ENCODE measurements at places on chromosomes 12 and 14.

DNA sequence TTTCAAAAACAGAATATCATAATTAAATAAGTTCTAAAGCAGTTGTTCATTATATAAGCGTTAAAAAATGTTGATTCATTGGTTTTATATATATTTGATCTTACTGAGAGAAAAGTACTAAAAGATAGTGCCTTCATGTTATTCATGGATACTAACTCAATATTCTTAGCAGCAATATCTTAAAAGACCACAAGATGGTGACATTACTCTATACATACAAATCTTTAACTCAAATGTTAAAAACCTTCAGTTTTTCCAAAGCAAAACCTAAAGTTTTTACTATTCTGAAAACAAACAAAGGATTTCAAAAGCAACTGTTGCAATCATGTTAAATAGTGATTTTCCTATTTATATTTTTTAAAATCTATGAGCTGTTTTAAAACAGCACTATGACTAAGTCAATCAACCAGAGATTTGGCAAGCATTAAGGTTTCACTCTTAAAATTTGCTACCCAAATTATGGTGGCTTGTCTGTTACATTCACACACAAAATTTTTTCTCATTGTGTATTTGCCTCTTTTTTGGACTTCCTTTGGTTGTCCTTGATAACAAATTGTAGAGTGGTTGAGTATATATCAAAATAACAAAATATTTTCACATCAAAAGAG, 50.1 kb upstream of the RERGL start:
- DNase-seq: no peak

- no peak for DNase-seq
These were observed 498 bp downstream of the GMFB start for GRCh38 chr14:54488318-54488645.

GRCh38 chr12:58372298-58372697, 430.9 kb downstream of the ATP23 start:
- no peak for DNase-seq

DNA sequence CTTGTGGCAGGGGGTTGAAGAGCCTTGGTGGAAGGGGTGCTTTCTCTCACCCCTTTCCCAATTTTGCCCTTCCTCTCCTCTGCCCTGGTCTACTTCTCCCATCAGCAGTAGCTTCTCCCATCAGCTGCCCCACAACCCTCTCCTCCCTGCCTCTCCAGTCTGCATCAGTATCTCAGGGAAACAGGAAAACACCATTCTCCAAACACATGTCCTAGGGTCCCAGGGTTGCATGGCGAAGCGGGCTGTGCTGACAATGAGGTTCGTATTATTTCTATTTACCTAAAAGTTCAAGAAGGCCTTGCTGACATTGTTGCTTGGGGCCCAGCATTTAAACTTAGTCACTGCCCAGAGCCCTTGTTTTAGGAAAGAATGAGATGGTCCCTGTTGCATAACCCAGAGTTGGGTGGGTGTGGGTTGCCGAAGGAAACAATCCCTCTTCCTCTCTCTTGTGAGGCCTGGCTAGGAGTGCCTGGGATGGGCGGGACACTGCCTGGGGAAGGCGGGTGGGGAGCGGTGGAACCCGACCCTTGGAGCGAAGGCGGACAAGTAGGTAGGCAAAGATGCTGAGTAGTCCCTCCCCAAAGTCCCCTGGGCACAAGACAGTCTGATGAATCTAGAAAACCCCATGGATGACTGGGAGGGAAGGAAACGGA, 1.3 kb upstream of the IGFBP6 start:
- DNase-seq: no peak

- no peak for DNase-seq
These were observed 75.1 kb downstream of the SPTSSA start for GRCh38 chr14:34386865-34387485.

GRCh38 chr12:12521888-12522287, 40.8 kb downstream of the DUSP16 start:
- no peak for DNase-seq

GRCh38 chr14:35124127-35124526, 1.8 kb downstream of the PRORP start:
- no peak for DNase-seq

- no peak for DNase-seq
These were observed 6.0 kb upstream of the OR6J1 start for GRCh38 chr14:22650046-22650739.

DNA sequence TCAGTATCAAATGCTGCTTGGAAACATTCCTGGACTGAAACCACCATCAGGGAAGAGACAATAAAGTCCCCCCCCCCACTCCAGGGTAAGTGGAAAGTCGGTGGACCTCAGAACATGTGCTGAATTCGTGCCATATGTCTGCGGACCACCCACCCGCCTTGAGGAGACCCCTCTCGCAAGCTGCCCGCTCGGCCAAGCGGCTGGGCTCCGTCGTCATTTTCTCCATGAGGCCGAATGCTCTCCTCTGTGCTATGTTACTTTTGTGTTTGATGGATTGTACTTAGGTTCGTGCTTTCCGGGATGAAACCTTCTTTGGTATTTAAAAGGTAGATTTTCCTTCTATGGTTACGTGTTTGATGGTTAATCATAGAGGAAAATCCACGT, 136.2 kb upstream of the RTL1 start:
- DNase-seq: no peak

GRCh38 chr12:31524791-31525495, 66.0 kb downstream of the DENND5B start:
- no peak for DNase-seq

- no peak for DNase-seq
These were observed 49.7 kb downstream of the PSMA6 start for GRCh38 chr14:35341751-35342488.

GRCh38 chr14:86420131-86420530, 890.2 kb downstream of the FLRT2 start:
- no peak for DNase-seq

DNA sequence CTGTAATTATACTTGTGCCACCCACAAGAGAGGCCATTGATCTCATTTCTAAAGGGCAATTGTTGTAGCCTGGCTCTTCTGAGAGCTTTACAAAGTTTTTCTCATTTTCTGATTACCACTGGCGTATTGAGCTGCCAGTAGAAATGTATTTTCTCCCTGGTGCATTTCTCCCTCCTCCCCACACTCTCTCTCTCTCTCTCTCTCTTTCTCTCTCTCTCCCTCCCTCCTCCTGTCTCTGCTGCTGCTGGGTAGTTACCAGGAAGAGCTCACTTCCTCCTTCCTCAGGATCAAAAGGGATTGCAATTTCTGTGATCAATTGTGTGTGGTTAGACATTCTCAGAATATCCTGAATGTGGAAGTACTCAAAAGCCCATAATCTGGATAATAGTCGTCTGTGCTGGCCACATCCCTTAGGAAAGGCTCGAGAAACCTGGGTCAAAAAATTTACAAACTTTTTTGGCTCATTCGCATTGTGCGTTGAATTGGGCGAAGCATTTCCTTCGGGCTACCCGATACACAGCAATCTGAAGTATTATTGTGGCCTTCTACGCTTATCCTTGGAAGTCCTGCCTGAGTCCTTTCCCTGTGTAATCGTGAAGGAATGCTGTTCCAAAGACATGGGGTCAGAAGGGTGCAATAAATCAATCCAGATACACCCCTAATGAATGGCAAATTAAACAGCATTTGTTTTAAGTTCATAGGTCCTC, 254.8 kb downstream of the MSRB3 start:
- DNase-seq: no peak

- DNase-seq: no peak
These were observed 7.2 kb upstream of the C1R start for GRCh38 chr12:7099290-7099996.

DNA sequence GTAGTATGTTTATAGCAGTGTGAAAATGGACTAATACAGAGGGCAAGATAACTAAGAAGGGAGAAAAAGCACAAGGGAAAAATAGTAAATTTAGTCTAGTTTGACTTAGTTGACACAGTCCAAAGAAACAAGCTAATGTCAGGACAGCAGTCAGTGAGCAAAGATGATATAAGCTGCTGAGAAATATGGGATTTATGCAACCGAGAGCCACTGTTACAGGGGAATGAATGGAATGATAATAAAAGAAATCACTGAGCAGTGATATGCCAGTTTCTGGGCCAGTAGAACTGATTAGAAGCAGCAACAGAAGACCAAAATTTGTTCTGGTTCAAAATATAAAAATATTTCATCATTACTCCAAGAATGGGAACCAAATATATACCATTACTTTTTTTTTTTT, 60.1 kb downstream of the R3HDM2 start:
- no peak for DNase-seq

GRCh38 chr12:24896171-24896570, 52.7 kb downstream of the BCAT1 start:
- no peak for DNase-seq

- DNase-seq: no peak
These were observed 10.7 kb downstream of the MOAP1 start for GRCh38 chr14:93173943-93174395.

DNA sequence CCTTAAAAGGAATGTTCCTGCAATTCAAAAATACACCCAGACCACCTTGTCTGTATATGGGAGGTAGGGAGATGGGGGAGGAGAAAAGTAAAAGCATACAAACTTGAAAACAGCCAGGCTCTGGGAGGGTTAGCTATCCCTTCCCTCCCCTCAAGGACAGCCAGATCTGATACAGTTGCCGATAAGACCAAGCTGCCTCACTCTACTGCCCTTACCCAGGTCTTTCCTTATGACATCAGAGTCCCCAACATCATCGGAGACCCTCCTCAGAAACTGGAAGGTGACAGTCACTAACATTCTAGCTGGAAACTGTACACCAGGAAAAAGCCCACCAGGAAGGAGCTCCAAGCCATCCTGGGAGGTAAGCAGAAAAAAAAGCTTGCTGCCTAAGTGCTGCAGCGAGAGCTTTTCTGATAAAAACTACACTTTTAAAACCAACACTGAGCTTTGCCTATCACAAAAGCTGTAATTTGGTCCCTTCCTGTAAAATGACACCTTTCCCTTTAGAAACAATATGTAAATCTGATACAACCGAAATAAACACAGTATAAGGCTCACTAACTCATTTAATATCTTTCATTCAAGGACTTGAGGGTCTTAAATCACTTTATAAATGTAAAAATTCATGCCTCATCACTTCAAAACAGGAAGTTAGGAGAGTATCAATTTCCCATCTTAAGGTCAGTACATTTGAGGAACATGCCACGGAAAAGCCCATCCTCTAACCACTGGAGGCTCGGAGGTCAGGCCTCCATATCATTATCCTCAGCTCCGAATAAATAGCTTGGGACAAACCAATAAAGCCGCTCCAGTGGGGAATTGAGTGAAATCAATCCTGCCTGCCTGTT, 20.4 kb upstream of the PLEKHH1 start:
- no peak for DNase-seq

- no peak for DNase-seq
These were observed 38.1 kb upstream of the CAPRIN2 start for GRCh38 chr12:30792648-30793499.

DNA sequence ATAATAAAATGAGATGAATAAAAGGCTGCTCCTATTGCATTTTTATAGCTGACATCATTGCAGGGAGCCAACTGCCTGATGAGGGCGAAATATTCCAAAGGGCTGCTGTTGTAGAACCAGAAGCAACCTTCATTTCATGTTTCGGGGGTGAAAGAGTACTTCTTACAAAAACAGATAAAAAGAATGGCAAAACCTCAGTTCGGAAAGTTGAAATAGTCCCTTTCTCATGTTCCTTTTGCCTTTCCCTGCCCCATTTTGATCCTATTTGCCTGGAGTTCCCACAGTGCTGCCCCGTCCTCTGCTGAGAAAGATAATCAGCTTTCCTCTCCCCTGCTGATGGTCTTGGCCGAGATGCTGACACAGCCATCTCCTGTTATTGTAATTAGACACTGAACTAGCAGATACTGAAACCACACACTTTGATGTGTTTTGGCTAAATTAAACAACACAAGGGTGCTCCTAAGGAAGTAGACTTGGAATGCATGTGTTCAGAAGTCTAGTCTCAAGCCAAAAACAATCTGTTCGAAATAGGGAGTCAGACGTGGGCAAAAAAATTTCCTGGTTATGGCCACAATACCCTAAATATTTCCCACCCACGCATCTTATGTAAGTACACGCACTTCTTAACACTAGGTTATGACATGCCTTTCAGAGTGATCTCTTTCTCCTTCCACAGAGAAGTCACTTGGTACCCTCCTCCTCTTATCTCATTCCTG, 117.2 kb downstream of the PPM1H start:
- DNase-seq: no peak

DNA sequence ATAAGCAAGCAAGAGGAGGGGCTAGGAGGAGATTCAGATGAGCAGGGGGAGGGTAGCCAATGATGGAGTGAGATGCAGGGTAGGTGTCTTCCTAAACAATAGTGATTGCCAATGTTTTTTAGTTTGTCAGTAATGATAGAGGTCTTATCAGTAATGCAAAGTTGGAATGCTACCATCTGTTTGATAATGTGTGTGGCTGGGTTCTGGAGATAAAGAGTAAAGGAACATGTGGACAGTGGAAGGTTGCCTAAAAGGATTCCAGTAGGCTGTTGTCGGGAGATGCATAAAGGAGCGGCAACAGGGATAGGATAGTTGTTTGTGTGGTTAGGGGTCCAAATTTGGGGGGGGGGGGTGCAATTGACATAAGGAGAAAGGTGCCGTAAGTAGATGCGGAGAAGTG, 52.5 kb downstream of the TESPA1 start:
- DNase-seq: no peak

DNA sequence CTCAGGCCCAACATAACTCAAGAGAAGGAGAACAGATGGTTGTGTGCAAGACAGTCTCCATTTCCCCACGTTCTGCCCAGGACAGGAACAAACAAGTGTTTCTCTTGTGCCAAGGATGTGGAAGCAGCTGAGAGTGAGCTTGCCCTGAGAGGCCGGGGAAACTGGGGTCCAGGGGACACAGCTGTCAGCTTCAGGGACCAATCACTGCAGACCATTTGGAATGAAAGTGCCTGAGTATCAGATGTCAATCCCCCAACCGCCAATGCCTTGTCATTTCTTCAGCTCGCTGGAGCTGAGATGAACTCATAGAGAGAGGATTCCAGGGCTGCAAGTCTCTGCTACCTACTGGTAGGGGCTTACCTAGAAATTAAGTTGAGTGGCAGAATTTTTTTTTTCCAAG, 71.9 kb upstream of the METAP2 start:
- no peak for DNase-seq

- no peak for DNase-seq
These were observed 32.7 kb downstream of the NOPCHAP1 start for GRCh38 chr12:105018776-105019175.

GRCh38 chr12:53981634-53982565, 3.0 kb upstream of the HOXC10 start:
- DNase-seq: no peak

DNA sequence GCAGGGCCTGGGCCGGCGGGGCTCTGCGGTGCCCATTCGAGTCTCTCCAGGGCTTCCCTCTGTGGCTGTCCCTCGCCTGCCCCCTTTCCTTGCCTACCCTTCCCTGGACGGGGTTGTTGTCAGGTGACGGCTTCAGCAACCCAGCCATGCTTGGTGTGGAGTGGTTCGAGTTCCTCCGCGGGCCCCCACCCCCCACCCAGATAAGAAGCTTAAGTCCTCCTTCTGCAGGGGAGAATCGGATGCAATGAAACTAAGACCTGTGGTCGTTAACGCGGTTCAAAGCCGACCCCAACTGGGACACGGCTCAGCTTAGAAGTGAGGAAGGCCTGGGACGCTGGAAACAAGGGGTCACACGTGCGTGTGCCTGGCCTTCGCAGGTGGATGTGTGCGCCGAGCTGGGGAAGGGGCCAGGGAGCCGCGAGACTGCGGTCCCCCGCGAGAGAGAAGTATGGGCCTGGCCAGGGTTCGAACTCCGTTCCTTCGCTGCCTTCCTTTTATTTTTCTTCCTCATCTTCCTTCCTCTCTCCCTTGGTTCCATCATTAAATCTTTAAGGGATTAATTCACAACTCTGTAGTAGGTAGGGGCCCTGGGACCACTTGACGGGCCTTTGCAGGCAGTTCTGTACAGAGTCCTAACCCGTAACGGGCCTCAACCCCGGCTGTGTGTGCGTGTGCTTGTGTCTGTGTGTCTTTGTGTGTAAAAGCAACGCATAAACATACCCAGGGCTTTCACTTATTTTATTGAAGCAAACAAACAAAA, 3.5 kb downstream of the TTC6 start:
- no peak for DNase-seq
